Kidney epithelial cell (primary cell): ENCODE measurements at places on chromosomes 12 and 14.

GRCh38 chr12:97638739-97639138, 176.1 kb downstream of the RMST start:
- DNase-seq: no peak

DNA sequence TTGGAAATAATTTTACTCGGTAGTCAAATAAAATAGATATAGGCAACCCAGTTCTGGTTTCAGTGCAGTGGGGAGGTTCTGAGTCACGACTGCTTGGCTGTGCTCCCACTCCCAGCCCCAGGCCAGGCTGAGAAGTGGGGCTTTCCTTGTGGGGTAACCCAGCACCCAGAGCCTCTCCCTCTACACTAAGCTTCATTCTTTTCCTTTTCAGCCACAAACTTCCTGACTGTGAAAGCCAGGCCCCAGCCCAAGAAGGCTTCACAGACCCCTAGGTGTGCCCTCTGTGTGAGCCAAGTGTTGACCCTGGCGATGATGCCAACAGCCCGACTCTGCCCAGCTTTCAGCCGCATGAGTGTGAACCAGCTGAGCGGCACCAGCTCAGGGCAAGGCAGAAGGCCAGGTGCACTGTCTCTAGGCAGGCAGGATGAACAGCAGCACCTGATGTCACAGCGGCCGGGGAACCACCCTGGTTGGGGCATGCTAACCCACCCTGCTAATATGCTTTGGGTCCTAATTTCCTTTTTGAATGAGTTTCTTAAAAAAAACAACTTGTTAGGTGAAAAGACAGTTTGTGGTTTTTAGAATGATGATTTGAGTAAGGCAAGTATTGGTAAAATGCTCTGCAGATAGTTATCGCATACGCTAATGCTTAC, 42.2 kb upstream of the ATP23 start:
- DNase-seq: no peak

GRCh38 chr14:65555358-65555757, 142.8 kb downstream of the FUT8 start:
- no peak for DNase-seq

DNA sequence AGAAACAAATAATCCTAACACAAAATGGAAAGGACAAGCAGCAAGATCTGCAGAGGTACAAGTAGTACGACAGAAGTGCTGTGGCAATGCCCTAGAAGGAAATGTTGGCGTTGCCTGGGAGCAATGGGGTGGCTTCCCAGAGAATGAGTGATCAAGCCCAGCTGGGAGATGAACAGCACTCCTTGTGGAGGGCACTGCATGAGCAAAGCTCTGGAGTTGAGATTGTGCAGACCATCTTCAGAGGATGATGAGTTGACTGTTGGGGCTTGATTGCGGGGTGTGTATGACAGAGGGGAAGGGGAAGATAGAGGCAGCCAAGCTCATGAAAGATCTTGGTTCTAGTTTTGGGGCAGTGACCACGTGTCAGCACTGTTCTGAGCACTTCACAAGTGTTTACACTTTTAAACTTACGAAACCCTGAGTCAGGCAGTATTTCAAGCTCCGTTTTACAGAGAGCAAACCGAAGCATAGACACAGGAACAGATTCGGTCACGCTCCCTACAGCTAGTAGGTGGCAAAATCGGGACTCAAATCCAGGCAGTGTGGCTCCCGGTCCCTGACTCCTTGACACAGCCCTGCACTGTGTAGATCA, 127.2 kb upstream of the LHX5 start:
- no peak for DNase-seq

GRCh38 chr12:130461447-130461815, 123.7 kb downstream of the PIWIL1 start:
- DNase-seq: no peak

GRCh38 chr12:16603916-16604575, 1.9 kb downstream of the LMO3 start:
- no peak for DNase-seq

DNA sequence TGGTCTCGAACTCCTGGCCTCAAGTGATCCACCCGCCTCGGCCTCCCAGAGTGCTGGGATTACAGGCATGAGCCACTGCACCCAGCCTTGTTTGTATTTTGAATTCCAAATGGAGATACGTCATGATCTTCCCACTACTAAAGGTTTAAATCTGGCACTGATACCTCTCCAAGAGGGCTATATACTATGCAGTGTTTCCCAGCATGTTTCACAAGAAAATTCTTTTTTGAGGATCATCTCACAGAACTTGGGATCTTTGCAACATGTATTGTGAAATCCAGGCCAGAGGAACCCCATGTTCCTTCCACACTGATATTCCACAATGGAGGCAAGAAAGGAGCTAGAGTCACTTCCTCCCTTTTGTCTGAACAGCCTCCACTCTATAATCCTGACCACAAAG, 112.7 kb downstream of the NT5DC3 start:
- no peak for DNase-seq

DNA sequence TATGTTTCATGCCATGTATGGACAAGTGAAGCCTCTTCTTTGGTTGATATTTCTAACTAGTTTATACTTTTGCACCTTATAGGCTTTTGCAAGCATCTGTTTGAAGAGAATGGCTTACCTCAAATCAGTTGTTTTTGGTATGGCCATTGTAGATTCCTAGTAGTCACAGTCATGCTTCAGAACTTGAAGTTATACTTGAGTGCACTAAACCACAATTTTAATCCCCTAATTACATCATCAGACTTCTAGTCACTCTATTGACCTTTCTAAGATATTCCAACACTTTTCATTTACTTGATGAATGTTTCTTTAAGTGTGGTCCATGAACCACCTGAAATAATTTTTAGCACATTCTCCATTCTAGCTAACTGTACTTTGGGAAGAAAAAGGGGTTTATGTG, 18.6 kb upstream of the KLRB1 start:
- peak; percentile 43 for DNase-seq

GRCh38 chr12:5907807-5908206, 37.3 kb downstream of the ANO2 start:
- peak; percentile 18 for DNase-seq

- DNase-seq: no peak
Observed at GRCh38 chr14:85948153-85948552, 418.2 kb downstream of the FLRT2 start.

DNA sequence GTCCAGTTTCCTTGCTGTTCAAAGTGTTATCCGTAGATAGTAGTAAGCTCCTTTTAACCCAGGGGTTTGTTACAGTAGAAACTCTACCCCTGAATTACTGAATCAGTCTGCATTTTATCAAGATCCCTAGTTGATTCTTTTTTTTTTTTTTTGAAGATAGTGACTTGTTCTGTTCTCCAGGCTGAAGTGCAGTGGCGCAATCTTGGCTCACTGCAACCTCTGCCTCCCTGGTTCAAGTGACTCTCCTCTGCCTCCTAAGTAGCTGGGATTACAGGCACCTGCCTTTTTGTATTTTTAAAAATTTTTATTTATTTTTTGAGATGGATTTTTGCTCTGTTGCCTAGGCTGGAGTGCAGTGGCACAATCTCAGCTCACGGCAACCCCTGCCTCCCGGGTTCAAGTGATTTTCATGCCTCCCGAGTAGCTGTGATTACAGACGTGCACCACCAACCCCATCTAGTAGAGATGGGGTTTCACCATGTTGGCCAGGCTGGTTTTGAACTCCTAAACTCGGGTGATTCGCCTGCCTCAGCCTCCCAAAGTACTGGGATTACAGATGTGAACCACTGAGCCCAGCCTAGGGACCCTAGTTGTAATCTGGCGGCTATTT, 10.5 kb downstream of the LARP4 start:
- no peak for DNase-seq

DNA sequence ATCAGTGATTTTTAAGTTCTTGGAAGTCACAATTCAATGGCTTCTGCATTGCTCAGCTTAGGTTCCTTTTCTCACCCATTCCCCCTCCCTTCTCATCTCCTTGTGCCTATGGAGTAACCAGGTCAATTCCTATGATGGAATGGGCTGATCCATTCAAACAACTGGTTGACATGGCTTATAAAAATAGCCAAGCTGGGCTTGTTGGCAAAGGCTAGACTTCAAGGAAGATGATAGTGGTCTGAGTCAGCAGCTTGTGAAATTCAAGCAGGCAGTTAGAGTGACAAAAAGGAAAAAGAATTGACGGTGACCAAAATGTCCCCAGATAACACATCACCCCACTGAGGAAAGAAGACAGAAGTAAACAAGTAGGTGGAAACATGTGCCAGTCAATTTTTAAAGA, 119.9 kb upstream of the PCED1B start:
- DNase-seq: peak; percentile 71

- DNase-seq: no peak
Observed at GRCh38 chr12:76029982-76030340, 1.6 kb downstream of the PHLDA1 start.

- DNase-seq: no peak
Observed at GRCh38 chr12:38124247-38125012, 192.1 kb upstream of the ALG10B start.

- DNase-seq: no peak
Observed at GRCh38 chr14:59755409-59756135, 115.0 kb downstream of the RTN1 start.

DNA sequence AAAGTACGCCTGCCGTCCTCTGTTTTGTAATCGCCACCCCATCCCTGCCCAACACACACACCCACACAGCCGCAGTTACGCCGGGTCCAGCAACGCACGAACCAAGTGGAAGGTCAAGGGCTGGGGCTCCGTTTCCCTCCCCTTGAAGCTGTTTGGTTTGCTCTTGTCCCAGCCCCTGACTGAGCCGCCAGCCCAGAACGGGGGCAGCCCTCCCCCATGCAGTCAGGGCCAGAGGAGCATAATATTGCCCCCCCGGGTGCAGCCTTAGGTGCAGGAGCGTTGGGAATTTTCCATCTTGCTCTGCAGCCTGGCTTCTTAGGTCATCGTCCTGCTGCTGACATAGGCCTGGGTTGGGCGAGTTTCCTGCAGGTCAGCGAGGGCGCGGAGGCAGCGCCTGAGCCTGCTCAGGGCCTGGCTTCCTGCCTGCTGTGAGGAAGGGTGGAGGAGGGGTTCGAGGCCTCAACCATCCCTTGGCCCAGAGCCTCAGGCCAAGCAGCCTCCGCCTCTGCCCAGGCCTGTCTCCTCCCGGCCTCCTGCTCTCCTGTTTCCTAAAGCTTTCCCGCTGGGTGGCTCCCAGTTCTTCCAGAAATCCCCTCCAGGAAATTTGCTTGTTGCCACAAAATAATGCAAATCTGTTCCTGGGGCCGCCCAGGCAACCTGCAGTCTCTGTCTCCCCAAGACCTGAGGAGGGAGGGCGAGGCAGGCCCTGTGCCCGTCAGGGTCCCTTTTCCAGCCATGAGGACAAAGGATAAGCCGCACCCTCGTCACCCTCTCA, 44.5 kb downstream of the PSMA6 start:
- no peak for DNase-seq

- no peak for DNase-seq
Observed at GRCh38 chr14:30551460-30551859, 7.5 kb upstream of the G2E3 start.

DNA sequence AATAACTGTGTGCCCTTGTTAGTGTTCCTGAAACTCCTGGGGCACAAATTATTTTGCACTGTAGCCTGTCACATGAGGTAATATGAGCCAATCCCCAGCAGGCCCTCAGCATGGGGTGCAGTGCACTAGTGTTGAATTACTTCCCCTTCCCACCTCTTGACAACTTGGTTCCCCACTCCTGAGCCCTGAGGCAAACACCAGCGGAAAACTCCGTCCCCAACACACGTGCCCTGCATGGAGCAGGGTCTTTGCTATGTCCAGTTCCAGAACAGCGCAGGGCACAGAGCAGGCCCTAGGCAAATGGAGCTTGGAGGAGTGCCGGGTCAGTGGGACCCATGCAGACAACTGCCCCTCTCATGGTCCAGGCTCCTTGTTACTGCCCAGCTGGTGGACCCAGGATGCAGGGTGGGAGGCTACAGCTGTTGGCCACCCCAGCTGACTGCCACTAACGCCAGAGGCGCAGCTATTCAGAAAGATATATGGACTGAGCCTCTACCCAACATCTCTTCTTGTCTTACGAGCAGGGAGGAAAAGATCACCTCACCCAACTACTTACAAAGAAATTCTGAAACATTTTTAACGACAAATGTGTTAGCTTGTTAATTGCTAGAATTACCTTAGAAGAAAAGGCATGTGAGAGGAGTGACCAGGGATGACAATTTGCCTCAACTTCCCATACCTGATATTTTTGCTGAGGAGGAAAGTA, 71.6 kb downstream of the NT5DC3 start:
- no peak for DNase-seq

DNA sequence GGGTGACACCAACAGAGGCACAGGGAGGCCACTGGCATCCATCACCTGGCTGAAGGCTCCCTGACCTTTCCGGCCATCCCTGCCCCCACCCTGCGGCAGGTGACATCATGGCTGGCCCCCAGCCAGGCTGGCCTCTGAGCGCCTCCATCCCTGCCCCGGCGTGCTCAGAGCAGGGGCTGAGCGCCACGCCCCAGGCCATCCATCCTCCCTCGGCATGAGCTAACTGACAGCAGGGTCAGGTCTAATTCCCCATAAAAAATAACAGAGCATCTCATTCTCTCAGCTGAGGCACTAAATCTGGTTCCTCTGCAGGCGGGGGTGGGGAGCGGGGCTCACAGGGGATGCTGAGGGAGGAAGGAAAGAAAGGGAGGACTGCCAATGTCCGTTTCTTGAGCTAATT, 50.7 kb downstream of the PRIMA1 start:
- DNase-seq: no peak

DNA sequence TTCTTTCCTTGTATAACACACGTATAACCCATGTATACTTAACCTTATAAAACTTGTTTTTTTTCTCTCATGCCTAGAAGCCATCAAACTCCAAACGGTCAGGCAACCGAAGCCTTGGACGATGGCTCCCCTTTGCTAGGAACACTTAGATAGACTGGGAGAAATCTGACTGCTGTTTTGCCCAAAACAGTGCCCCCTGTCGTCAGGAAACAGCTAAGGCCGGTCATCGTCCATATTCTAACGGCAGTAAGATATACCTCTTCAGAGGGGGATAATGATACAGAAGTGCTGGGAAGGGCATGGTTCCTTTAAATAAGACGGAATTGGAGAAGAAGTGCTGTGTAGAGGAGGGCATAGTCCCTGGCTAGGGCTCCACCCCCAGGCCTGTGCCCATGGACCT, 130.5 kb downstream of the SLC41A2 start:
- no peak for DNase-seq

GRCh38 chr14:49463146-49463545, 123.0 kb downstream of the RPS29 start:
- DNase-seq: no peak

GRCh38 chr14:68791078-68791901, 1.6 kb downstream of the ZFP36L1 start:
- no peak for DNase-seq

DNA sequence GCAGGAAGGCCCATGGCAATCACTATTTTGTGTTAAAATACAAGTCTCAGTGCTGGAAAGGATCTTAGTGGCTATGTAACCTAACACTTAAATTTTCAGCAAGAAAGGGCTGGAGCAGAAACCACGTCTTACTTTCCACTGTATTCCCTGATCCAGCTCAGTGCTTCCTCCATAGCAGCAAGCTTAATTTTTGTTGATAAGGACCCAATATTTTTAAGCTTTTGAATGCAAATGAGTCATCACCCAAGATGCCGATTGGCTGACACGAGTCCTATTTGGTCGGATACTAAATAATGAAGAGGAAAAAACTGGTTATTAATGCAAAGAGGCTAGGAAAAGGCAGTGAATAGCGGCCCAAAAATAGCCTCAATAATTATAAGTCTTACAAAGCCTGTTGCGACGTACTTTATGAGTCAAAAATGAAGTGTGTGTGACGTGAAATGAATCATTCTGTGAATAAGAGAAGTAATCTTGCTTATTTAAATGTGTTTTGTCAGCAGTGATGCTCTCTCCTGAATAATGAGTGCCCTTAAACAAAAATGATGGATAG, 46.9 kb upstream of the IGF1 start:
- DNase-seq: no peak

GRCh38 chr12:68036642-68037041, 47.4 kb downstream of the IFNG-AS1 start:
- no peak for DNase-seq
